ENCODE measurements at places on chromosomes 5 and 9.

- H3K4me1 ChIP-seq: peaks cover 15% of the 10 kb centered on the region
- H3K27me3 ChIP-seq: peaks cover 27% of the 10 kb centered on the region
- H3K4me3 ChIP-seq: no peak overlapping the region
- H3K36me3 ChIP-seq: peaks cover 1% of the 10 kb centered on the region
- no peak overlapping the region for H3K27ac ChIP-seq
Measured at GRCh38 chr5:96432216-96433065, 607 bp downstream of the PCSK1 start.

GRCh38 chr5:116046823-116047222 is 14.6 kb downstream of the ARL14EPL start:
- H3K27ac ChIP-seq: no peak overlapping the region
- H3K36me3 ChIP-seq: no peaks in the 10 kb centered on the region
- H3K27me3 ChIP-seq: no peaks in the 10 kb centered on the region
- no peak for DNase-seq

- no peak overlapping the region for H3K27ac ChIP-seq
- DNase-seq: no peak
Measured at GRCh38 chr9:107778661-107779060, 289.1 kb upstream of the KLF4 start.

DNA sequence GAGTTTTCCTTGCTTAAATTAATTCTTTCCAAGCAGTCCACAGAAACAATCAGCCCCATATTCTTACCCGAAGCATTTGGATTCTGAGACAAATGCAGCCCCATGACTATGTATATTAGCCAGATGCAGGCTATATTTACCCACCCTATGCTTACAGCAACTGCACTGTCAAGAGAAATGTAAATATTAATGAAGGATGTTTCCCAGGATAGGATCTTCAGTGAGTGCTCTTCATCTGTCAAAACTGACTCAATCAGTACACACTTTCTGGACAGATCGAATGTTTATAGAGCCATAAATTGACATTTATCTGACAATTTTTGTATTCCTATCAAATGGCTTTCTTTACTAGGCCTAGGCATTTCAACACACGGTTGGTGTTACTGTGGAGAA is 725.3 kb upstream of the SEMA6A start:
- H3K4me1 ChIP-seq: no peaks in the 10 kb centered on the region
- no peak overlapping the region for H3K4me3 ChIP-seq
- no peaks in the 10 kb centered on the region for H3K36me3 ChIP-seq
- DNase-seq: no peak
- H3K27me3 ChIP-seq: no peaks in the 10 kb centered on the region
- H3K27ac ChIP-seq: no peak overlapping the region

GRCh38 chr5:44361342-44362001 is 27.7 kb downstream of the FGF10 start:
- H3K36me3 ChIP-seq: no peaks in the 10 kb centered on the region
- no peak overlapping the region for H3K4me3 ChIP-seq
- DNase-seq: no peak
- no peaks in the 10 kb centered on the region for H3K4me1 ChIP-seq
- no peaks in the 10 kb centered on the region for H3K27me3 ChIP-seq

GRCh38 chr9:109108318-109108717 is 11.4 kb downstream of the TMEM245 start:
- no peak for DNase-seq
- H3K27ac ChIP-seq: peak overlapping the region; percentile 12
- H3K27me3 ChIP-seq: no peaks in the 10 kb centered on the region
- no peak overlapping the region for H3K4me3 ChIP-seq

- H3K27me3 ChIP-seq: no peaks in the 10 kb centered on the region
- H3K4me1 ChIP-seq: no peaks in the 10 kb centered on the region
- H3K27ac ChIP-seq: no peak overlapping the region
- DNase-seq: no peak
- H3K36me3 ChIP-seq: no peaks in the 10 kb centered on the region
- H3K4me3 ChIP-seq: no peak overlapping the region
Measured at GRCh38 chr5:7078901-7079300, 317.0 kb upstream of the ADCY2 start.

- no peaks in the 10 kb centered on the region for H3K27me3 ChIP-seq
- H3K36me3 ChIP-seq: peaks cover 12% of the 10 kb centered on the region
- no peak overlapping the region for H3K4me3 ChIP-seq
- DNase-seq: no peak
Measured at GRCh38 chr9:120914396-120914795, 12.2 kb downstream of the TRAF1 start.

- H3K4me1 ChIP-seq: no peaks in the 10 kb centered on the region
- H3K36me3 ChIP-seq: no peaks in the 10 kb centered on the region
- H3K27ac ChIP-seq: no peak overlapping the region
Measured at GRCh38 chr5:151676719-151677118, 10.0 kb downstream of the SPARC start.

- peak overlapping the region; percentile 93 for H3K4me3 ChIP-seq
- peak overlapping the region; percentile 93 for H3K27ac ChIP-seq
- peak; percentile 69 for DNase-seq
- H3K27me3 ChIP-seq: no peaks in the 10 kb centered on the region
Measured at GRCh38 chr9:131395157-131396098, 1.5 kb downstream of the PRRC2B start.

DNA sequence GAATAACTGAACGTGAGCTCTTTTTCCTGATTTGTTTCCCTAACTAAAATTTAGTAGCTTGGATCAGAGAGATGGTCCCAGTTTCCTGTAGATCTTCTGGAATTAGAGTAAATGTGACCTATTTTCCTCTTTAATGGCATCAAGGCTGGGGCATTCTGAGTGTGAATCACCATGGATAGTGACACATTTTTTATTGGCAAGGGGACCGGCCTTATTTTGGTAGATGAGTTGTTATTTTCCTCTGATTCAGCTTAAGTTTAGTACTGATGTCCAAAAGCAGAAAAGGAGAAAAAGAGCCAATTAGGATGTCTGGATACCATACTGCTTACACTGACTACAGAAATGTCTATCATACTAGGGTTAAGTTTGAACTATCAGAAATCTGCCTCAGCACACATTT is 68.1 kb downstream of the RNF38 start:
- peaks cover 9% of the 10 kb centered on the region for H3K36me3 ChIP-seq
- no peaks in the 10 kb centered on the region for H3K4me1 ChIP-seq
- H3K4me3 ChIP-seq: no peak overlapping the region
- no peaks in the 10 kb centered on the region for H3K27me3 ChIP-seq
- no peak for DNase-seq
- no peak overlapping the region for H3K27ac ChIP-seq

DNA sequence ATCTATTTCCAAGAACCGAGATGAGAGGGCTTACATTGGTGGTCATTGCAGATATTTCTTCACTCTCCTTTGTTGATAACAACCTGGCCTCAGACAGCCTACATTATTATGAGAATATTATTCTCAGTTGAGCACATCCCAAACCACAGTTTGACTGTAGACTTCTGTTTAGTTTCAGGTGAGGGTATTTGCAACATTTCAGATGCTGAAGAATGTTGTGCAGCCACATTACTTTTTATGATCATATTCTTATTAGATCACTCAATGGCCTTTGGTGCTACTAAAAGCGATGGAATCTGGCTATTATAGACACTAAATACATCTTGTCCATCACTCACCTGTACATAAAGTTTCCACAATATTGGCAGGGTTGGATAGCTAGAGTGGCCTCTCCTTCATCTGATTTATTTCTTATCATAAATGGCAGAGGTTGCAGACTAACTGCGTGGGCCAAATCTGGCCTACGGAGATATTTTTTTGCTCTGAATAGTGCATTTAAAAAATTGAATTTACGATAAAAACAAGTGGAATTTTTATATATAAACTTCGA is 26.2 kb upstream of the RICTOR start:
- peaks cover 3% of the 10 kb centered on the region for H3K27me3 ChIP-seq
- H3K4me1 ChIP-seq: no peaks in the 10 kb centered on the region
- H3K4me3 ChIP-seq: no peak overlapping the region
- no peak overlapping the region for H3K27ac ChIP-seq
- H3K36me3 ChIP-seq: no peaks in the 10 kb centered on the region
- DNase-seq: no peak

DNA sequence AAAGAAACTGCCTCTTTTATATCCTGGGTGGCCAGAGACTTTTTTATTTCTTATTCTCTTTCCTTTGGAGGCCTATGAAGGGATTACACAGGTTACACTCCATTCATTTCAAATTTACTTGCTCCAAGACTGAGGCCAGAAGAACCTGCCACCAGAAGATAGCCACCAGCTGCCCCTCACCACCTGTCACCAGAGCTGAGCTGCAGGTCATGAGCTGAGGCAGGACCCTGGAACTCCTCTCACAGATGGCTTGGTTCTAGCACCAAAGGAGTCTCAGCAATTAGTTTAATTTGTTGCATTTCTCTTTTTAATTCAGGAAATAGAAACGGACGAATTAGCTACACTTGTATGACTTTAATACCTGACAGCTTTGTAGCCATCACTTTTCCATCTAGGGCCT is 313.9 kb downstream of the SPOCK1 start:
- H3K27ac ChIP-seq: no peak overlapping the region
- no peaks in the 10 kb centered on the region for H3K36me3 ChIP-seq
- H3K4me3 ChIP-seq: no peak overlapping the region
- no peaks in the 10 kb centered on the region for H3K4me1 ChIP-seq
- DNase-seq: no peak

DNA sequence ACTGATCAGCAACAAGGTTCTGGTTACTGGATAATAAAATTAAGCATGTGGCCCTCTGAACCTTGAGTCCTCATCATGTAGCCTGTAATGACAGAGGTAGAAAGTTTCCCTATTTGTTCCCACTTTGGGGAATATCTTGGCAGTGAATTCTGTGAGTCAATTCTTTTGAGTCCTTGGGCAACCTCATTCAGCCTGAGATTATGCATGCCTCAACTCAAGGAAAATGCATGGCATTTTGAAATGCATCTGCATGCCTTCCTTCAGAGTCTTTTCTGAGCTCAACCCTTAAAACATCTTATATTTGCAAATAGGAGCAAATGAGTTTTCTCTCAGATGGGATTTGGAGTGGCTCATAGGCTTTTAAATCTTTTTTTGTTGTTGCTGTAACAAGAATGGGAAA is 218.1 kb upstream of the CD180 start:
- no peak for DNase-seq
- H3K27ac ChIP-seq: no peak overlapping the region
- H3K36me3 ChIP-seq: no peaks in the 10 kb centered on the region
- no peaks in the 10 kb centered on the region for H3K4me1 ChIP-seq

- DNase-seq: no peak
- peaks cover 10% of the 10 kb centered on the region for H3K4me1 ChIP-seq
- H3K4me3 ChIP-seq: no peak overlapping the region
- peaks cover 6% of the 10 kb centered on the region for H3K36me3 ChIP-seq
Measured at GRCh38 chr9:112135706-112136105, 39.4 kb downstream of the SUSD1 start.

DNA sequence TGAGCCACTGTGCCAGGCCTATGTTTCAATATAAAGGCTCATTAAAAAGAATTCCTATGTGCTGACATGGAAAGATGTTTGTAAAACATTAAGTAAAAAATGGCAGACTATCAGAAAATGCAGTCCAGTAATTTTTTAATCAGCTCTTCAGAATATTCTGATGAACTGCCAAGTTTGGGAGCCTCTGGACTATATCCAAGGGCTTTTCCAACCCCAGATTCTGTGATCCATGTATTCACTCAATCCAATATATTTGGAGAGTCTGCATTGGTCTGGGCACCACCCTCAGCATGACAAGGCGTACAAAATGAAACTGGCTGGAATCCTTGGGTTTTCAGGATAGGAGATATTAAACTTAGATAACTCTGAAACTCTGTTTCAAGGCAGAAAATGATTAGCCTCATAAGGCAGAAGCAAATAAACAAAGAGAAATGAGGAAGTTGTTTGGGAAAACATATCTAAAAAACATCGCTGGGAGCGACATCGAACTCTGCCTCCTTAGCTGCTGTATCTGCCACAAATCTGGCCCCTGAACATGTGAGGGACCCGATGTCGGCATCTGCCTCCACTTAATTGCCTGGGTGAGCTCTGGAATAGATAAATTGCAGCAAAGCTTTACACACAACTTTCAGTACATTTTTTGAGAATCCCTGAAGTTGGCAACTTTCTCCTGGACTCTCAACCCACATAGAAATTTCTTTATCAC is 14.4 kb downstream of the PDE6A start:
- DNase-seq: no peak
- no peaks in the 10 kb centered on the region for H3K36me3 ChIP-seq
- H3K27me3 ChIP-seq: peaks cover 14% of the 10 kb centered on the region
- no peak overlapping the region for H3K4me3 ChIP-seq

DNA sequence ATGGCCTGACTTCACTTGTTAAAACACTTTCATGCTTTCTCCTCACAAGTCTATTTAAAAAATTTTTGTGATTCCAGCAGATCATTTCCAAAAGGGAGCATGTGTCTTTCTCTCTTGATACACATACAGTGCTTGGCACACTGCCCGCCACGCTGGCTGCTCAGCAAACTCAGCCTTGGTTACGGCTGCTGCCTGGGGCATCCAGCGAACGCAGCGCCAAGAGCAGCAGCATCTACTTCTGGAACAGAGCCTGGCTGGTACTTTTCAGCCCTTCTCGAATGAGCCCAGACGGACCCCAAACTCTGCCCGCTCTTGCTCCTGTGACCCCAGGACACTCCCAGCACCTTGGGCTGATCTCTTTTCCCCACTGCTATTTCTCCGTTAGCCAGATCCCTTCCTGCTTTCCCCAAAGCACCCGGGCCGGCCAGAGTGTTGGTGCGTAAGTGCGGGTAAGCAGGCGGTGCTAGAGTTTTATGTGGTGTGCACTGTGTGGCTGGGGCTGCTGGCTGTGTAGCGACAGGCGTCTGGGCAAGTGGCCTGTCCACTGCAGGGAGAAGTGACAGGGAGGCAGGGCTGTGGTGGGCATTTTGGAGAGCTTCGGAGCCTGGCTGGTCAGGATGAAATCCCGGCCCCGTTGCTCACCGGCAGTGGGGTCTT is 73.2 kb downstream of the SH3PXD2B start:
- H3K36me3 ChIP-seq: no peaks in the 10 kb centered on the region
- H3K4me3 ChIP-seq: no peak overlapping the region
- no peak for DNase-seq
- H3K27me3 ChIP-seq: peaks cover 1% of the 10 kb centered on the region
- H3K27ac ChIP-seq: no peak overlapping the region

DNA sequence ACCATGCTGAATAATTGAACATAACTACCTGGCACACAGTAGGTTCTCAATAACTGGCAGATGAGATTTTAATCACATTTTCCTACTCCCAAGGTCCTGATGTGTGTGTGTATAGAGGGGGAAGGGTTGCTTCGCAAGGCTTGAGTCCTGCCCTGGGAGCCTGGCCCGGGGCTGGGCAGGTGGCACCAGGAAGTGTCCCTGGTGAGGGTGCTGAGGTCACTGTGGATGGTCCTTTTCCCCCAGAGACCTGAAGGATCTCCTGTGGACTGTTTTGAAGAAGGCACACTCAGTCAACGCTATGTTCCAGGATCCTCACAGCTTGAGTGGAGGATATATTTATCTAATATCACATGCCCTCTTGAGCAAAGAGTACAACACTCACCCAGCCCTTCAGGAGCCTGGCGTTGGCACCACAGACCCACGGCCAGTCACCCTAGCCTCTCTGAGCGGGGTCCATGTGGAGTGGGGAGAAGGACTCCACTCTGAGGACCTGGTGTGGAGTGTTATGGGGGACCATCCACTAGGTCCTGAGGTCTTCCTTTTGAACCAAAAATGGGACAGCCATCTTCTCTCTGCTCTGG is 177.8 kb downstream of the GABBR2 start:
- H3K36me3 ChIP-seq: no peaks in the 10 kb centered on the region
- H3K27me3 ChIP-seq: peaks cover 10% of the 10 kb centered on the region
- no peaks in the 10 kb centered on the region for H3K4me1 ChIP-seq
- no peak for DNase-seq
- H3K4me3 ChIP-seq: no peak overlapping the region

GRCh38 chr5:88925692-88926490 is 42.9 kb upstream of the MEF2C start:
- no peaks in the 10 kb centered on the region for H3K27me3 ChIP-seq
- peaks cover 19% of the 10 kb centered on the region for H3K36me3 ChIP-seq
- no peak for DNase-seq
- no peak overlapping the region for H3K27ac ChIP-seq
